ENCODE measurements at places on chromosomes 13 and 19.

DNA sequence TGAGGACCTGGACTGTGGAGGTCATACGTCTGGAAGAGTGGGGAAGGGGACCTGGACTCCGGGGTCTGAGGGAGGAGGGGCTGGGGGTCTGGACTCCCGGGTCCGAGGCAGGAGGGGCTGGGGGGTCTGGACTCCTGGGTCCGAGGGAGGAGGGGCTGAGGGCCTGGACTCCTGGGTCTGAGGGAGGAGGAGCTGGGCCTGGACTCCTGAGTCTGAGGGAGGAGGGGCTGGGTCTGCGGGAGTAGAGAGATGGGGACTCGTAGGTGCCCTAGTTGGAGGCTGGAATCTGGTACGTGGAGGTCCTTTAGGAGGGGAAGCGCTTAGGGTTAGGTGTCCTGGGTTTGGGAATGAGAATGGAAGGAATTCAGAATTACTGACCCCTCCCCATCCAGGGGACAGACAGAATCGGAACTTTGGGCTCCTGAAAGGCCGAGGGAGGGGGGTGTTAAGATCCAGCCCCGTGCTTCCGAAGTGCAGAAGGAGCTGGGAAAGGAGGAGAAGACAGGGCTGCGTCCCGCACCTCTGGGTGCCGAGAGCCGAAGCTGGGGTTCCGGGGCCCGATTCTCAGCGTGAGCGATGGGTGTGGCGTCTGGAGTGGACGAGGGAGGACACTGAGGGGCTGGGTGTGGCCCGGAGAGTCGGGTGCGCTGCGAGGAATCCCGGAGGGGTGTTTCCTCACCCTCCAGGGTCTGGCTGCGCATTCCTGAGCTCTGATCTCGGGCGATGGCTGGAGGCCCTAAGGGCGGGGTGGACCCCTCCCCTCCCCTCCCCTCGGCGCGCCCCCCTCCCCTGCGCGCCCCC lies 608 bp downstream of the MYADM start:
- peak; percentile 74 for DNase-seq

- DNase-seq = peak; percentile 49
These were observed 50.4 kb downstream of the GPR12 start for GRCh38 chr13:26710166-26710565.

- DNase-seq = no peak
These were observed 24.1 kb upstream of the WTIP start for GRCh38 chr19:34457446-34457845.

DNA sequence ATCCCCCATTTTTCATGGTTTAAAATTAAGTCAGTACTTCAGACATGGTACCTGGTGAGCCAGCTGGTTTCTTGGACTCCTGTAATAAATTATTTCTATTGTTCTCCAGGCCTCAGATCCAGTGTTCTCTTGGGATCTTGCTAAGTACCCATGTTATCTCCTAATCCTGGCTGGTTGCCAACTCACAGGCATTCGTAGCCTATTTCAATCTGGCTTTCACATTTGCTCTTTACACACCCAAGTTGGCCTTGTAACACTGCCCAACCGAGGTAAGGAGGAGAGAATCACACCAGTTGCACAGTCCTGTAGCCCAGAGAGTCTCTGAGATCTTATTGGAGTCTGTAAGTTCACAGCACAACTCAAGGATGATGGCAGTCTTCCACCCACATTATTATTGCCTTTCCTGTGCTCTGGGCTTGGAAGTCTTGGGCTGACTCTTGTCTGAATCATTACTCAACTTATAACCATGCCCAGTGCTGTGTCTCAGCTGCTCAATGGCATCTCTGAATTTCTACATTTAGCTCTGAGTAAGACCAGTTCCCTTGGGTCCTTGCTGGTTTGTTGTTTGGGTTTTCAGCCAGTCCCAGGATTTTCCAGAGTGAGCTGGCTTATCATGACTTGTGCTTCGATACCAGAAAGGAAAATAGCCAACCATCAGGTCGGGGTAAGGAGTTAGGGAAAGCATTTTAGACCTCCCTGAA lies 76.6 kb upstream of the KLF12 start:
- DNase-seq = peak; percentile 33

DNA sequence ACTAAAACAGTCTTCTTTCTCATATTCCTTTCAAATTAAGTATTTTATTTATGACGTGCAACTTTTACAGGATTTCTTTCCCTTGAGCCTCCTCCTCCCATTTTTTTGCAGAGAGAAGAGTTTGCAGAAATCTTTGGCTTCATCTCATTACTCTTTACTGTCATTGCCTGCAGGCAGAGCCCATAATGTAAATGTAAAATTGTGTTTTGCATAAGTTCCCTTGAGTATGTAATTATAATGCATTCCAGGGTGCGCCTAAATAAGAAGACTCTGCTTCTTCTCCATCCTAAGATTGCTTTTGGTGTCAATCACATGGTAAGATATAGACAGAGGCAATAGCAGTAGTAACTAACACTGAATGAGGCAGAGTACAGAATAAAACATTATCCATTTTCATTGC lies 23.0 kb downstream of the MIR17HG start:
- no peak for DNase-seq

GRCh38 chr19:39381910-39382611 lies 8.8 kb downstream of the PAF1 start:
- DNase-seq = no peak

- no peak for DNase-seq
These were observed 5.8 kb downstream of the EGLN2 start for GRCh38 chr19:40804783-40805242.

DNA sequence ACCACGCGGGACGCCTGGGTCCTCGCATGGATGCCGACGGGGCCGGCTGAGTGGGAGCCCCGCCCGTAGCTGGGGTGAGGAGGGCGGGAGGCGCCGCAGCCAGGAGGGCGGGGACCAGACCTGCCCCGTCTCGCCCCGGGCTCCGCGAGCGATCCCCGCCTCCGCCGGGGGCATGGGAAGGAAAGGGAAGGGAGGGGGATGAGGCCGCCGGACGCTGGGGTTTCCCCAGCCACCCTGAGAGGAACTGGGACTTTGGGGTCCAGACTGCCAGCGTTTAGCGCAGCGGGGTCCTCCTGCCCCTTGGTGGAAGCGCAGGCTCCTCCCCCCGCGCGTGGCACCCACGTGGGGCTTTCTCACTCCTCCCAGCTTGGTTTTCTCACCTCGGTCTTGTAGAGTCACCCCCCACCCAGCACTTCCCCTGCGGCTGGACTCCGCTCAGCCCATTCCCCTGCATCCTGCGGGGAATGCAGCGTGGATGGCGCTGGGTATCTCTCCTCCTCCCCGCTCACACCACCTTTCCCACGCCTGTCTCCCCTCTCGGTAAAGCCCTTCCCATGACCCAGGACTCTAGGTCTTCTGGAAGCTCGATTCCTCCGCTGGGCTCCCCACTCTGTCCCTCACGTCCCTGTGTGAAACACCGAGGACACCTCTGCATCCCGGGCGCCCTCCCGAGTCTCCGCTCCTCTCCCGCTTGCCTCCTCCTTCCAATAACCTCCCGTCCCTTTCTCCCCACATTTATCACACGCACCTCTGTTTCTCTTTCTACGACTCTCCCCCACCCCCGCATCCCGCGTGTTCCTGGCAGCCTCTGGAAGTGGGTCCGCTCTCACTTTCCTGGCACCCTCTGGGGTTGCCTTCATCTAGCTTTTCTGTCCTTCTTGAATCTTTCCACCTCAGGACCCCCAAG lies 2.1 kb downstream of the TGFB1 start:
- DNase-seq = peak; percentile 32

GRCh38 chr19:288911-289310 lies 2.3 kb downstream of the PLPP2 start:
- no peak for DNase-seq

GRCh38 chr19:10768369-10768768 lies 50.5 kb downstream of the DNM2 start:
- DNase-seq = no peak

DNA sequence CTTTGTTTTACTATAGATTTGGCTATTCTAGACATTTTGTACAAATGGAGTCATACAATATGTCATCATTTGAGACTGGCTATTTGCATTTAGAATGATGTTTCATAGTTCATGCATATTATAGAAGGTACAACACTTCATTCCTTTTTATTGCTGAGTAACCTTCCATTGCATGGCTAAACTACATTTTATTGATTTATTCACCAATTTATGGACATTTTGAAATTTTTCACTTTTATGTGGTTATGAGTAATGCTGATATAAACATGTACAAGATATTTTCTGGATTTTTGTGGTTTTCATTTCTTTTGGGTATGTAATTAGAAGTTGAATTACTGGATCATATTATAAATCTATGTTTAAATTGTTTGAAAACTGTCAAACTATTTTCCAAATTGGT lies 710.3 kb upstream of the SLITRK5 start:
- no peak for DNase-seq

- DNase-seq = peak; percentile 86
These were observed 502.7 kb downstream of the UQCRFS1 start for GRCh38 chr19:28710278-28710677.

DNA sequence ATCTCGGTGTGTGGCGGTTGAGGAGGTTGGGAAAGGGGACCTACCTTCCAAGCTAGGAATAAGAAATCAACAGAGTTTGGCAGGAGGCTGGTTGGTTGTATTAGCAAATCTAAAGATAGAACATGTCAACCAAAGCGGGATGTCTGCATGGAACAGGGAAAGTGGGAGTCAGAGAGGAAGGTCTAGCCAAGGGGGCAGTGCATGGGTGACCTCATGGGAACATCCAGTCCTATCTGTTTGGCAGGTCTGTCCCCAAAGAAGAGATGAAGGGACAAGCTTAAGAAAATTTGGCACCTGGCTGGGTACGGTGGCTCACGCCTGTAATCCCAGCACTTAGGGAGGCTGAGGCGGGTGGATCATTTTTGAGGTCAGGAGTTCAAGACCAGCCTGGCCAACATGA lies 118.7 kb upstream of the TSC22D1 start:
- no peak for DNase-seq

DNA sequence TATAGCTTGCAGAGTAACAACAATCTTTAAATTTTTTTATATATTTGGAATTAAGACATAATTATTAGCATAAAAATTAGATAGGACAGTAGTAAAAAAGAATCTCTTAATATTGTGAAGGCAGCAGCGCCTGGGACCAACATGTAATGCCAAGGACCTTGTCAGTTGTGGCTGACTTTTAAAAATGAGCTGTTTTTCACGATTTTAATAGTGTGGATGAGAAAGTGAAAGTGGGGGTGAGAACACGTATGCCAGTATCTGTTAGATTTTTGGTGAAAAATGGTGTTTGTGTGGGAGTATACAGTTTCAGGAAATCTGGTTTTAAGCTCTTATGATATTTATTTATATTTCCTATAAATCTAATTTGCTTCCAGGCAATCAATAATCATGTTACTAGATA lies 125.2 kb downstream of the LMO7 start:
- no peak for DNase-seq

DNA sequence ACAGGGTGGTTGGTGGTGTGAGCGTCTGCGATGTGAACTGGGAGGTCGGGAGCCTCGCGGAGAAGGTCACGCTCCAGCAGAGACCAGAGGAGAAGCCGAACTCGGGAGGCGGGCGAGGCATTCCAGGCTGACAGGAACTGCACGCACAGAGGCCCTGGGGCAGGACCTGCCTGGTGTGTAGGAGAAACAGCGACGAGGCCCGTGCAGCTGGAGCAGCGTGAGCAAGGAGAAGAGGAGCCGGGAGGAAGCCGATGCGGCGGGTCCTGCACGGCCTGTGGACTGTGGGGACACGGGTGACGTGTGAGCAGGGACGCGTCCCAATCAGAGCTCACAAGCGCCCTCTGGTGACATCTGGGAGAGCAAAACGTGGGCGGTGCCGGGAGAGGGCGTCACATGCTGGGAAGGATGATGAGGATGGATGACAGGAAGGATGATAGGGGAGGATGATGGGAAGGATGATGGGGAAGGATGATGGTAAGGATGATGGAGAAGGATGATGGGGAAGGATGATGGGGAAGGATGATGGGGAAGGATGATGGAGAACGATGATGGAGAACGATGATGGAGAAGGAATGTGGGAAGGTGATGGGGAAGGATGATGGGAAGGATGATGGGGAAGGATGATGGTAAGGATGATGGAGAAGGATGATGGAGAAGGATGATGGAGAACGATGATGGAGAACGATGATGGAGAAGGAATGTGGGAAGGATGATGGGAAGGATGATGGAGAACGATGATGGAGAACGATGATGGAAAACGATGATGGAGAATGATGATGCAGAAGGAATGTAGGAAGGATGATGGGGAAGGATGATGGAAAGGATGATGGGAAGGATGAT lies 16.1 kb upstream of the MADCAM1 start:
- DNase-seq = peak; percentile 78

- DNase-seq = peak; percentile 71
These were observed 22.0 kb downstream of the SAE1 start for GRCh38 chr19:47152632-47153031.

- peak; percentile 49 for DNase-seq
These were observed 714 bp downstream of the POLRMT start for GRCh38 chr19:632579-633067.

- no peak for DNase-seq
These were observed 100.4 kb downstream of the GPR12 start for GRCh38 chr13:26660185-26660584.

- peak; percentile 97 for DNase-seq
These were observed at the start of gene ERF for GRCh38 chr19:42254850-42255765. ERF (minus strand) TSS chr19:42255128; CDS start chr19:42254999, 129 bp downstream.

DNA sequence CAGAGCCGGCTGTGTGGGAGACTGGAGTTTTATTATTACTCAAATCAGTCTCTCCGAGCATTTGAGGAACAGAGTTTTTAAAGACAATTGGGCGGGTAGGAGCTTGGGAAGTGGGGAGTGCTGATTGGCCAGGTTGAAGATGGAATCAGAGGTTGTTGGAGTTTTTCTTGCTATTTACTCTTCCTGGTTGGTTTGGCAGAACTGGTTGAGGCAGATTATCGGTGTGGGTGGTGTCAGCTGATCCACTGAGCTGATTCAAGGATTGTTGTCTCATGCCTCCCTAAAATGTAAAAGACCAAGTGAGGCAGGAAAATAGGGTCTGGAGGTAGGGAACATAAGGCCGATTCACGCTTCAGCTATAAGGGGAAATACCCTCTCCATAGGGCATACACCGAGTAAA lies 1.3 kb upstream of the TDRD12 start:
- no peak for DNase-seq

DNA sequence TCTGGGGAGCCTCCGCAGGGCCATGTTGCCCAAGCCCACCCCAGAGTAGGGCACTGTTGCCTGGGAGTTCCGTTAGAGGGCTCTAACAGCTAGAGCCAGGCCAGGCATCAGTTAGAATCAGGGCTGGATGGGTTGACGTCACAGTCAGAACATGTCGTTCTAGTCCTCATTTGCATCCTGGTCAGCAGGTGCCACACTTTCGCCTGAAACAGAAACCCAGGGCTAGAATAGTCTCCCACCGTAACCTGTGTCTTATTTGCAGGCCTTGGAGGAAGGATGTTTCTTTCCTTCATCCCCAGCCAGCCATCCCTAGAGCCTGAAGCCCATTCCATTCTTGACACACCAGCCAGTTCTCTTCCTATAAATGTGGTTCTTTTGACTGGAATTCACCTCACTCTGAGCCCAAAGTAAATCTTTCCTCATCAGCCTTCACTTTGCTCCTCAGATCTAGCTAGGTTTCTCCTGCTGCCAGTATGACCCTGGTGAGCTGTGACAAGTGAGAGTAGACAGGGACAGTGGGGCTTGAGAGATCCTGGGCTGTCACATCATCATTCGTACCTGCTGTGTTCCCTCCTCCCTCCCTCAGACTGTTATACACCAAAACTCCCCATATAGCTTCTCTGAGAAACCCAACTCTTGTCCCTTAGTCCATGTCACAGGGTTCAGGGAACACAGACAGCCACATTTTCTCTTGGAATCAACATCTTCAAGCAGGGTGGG lies 12.2 kb upstream of the CCDC97 start:
- DNase-seq = peak; percentile 35

- no peak for DNase-seq
These were observed 50.0 kb upstream of the GPR183 start for GRCh38 chr13:99357131-99357596.

GRCh38 chr13:71864986-71865873 lies 1.8 kb downstream of the DACH1 start:
- peak; percentile 34 for DNase-seq

GRCh38 chr19:40367577-40368434 lies 19.3 kb downstream of the PLD3 start:
- peak; percentile 73 for DNase-seq
